ENCODE measurements at places on chromosomes 1 and 21.

DNA sequence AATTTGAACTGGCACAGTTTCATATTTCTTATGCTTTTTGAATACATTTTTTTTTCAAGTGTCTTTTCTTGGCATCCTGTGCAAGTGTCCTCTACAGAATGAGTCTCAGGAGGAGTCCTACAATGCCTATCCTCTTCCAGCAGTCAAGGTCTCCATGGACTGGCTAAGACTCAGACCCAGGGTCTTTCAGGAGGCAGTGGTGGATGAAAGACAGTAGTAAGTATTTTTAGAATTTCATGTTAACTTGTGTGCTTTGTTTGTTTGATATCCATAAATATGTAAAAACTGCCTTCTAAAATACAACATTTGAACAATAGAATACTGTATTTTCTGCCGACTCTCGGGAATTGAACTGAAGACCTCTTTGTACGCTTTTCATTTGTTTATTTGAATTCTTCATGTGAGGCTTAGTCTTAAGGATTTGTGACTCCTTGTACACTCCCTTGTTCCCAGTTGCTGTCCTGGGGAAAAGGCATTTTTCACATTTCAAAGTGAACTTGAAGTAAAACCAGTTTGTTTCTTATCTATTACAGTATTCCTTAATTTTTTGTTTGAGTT lies 56.6 kb downstream of the NCF2 start:
- no peak for DNase-seq

DNA sequence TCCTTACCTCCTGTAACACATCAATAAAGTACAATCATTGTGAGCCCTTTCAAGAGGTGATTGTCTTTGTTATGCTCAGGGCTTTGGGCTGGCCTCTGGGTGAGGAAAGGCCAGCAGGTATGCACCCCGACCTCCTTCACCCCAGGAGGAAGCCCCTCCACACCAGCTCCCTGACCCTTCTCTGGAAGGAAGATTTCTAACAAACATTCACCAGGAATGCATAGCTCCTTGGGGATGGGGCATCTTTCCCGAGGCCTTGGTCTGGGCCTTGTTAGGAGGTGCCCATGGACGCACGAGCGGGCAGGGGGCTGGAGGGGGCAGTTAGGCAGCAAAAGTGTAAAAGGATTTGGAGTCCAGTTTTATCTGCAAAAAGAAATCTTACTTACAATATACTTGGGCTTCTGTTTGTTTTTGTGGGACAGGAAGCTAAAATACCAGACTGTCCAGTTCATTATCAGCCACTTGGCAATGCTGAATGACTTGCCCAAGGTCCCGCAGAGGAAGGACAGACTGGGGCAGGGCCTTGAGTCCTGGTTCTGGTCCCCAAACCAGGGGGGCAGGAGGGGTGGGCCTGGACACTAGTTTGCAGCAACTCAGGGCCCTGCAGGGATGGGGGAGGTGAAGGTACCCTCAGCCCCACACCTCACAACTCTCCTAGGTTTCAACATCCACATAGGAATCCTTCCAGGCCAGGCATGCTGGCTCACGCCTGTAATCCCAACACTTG lies 10.1 kb downstream of the ZC3H12A start:
- DNase-seq = no peak

GRCh38 chr1:50860702-50861101 lies 99.4 kb downstream of the FAF1 start:
- DNase-seq = no peak

DNA sequence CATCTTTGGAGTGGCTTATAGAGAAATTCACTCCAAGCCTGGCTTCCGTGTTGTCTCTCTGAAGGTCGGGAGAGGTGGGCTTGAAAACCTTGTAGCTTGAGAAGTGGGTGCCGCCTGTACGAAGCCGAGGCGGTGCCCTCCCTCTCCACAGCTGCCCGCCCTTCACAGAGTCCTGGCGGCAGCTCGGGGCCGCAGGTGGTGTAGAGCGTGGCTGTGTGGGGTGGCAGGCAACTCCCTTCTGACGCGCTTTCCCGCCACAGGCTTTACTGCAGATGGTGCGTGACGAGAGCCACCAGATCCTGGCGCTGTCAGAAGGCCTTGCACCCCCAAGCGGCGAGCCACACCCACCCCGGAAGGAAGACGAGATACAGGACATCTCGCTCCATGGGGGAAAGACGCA lies 33.1 kb upstream of the DIP2A start:
- no peak for DNase-seq

DNA sequence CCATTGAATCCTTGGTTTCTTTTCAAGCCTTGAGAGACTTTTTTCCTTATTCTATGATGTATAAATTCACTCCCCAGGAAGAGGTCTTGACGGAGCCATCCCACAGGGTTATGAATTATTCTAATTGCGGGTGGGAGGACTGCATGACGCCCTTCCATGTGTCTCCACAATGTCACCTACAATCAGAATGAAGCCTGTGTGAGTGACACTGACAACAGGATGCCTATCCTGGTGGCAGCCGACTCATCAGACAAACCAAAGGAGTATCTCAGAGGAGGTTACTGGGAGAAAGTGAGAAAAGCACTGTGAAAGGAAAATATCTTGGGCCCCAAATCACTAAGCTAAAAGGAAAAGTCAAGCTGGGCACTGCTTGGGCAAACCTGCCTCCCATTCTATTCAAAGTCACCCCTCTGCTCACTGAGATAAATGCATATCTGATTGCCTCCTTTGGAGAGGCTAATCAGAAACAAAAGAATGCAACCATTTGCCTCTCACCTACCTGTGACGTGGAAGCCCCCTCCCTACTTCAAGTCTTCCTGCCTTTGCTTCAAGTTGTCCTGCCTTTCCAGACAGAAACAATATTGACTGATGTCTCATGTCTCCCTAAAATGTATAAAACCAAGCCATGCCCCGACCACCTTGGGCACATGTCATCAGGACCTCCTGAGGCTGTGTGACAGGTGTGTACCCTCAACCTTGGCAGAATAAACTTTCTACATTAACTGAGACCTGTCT lies 98.4 kb downstream of the SMYD2 start:
- DNase-seq = no peak

DNA sequence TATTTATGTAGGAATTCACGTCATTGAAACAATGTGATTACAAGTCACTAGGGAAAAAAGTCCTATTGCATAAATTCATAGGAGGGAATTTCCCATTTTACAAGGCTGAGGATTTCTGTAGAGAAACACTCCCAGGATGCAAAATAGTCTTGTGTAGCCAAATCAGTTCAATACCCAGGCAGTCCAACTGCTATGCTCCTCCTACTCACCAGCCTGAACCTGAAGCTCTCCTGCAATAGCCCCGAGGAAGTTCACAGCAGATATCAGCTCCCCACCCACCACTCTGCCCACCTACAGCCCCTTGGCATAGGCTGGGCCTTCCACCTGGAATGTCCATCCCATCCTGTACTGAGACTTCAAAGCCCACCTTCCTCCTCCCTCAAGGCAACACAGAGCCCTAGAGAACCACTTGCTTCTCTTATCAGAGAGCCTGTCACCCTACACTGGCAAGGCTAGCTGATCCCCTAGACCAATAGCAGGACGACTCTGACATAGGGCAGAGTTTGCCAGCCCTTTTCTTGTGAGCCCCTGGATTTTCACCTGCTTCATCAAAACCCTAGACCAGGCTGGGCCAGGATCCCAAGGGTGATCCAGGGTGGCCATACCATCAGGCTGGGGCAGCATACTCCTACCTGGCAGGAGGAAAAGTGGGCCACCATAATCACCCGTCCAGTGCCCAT lies 1.5 kb downstream of the LSS start:
- no peak for DNase-seq

DNA sequence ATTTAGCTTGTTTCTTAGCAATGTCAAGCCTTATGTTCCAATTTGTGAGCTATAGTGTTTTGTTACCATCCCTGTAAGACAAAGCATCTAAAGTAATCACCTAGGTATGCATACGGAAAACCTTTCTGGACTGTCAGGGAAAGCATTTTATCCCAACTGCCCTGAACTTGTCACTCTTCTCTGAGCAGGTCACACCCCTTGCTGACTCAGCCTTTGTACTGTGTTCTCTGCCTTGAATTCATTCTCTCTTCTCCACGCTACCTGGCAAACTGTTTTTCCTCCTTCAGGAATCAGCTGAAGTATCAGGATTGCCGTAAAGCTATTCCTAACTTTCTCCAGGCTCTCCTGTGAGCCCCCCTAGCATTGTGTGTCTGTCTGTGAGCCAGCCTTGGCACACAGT lies 54.2 kb downstream of the PBX1 start:
- no peak for DNase-seq

DNA sequence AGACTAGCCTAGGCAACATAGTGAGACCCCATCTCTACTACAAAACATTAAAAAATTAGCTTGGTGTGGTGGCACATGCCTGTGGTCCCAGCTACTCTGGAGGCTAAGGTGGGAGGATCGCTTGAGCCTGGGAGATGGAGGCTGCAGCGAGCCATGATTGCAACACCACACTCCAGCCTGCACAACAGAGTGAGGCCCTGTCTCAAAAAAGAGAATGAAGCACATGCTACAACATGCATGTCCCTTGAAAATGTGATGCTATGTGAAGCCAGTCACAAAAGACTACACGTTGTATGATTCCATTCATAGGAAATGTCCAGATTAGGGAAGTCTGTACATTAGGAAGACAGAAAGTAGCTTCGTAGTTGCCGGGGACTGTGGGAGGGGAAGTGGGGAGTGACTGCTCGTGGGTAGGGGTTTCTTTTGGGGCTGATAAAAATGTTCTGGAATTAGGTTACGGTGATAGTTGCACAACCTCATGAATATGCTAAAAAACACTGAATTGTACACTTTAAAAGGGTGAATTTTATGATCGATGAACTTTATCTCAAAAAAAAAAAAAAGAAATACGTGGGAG lies 202.1 kb downstream of the KAZN start:
- no peak for DNase-seq

DNA sequence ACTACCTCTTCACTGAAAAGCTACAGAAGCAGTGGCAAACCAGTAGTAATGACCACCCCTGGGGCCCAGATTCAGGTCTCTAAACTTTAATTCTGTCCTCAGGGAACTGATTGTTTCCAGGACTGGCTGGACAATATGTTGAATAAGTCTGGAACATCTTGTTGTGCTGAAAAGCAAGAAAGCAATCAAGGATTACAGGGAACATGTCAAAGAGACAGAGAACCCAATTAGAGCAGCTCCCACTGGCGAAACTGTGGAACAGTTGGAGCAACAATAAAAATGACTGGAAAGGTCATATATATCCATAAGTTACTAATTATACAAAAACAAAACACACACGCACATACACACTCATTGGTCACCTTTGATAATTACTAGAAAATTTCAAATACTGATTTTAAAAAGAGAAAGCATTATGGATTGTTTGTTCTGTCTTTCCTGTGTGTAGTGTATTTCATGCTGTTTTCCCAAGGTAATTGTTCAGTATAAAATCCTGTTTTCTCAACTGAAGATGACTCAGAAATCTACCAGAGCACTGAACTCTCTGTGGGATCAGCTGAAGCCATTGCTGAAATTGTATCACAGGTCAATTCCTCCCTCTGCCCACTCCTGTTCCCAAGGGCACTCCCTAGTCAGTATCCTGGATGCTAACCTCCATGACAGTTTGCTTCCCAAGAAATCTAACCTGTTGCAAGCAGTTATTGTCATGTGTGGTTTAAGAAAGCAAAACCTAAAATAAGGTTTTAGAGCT lies 83.6 kb upstream of the RGS1 start:
- DNase-seq = no peak

- no peak for DNase-seq
Observed at GRCh38 chr21:26956813-26957212, 10.1 kb downstream of the ADAMTS5 start.

- no peak for DNase-seq
Observed at GRCh38 chr1:39076127-39076798, 50.1 kb downstream of the NDUFS5 start.

- DNase-seq = no peak
Observed at GRCh38 chr1:33971018-33971710, 107.3 kb downstream of the HMGB4 start.

Data from effector CD4-positive, alpha-beta T cell (primary cell).